NCI-H187 treated with DMSO at 0.1 percent for 48 hours (cell line): ENCODE measurements at places on chromosomes 2 and 18.

GRCh38 chr2:172103471-172104272 lies 972 bp upstream of the DLX2 start:
- DNase-seq = no peak

DNA sequence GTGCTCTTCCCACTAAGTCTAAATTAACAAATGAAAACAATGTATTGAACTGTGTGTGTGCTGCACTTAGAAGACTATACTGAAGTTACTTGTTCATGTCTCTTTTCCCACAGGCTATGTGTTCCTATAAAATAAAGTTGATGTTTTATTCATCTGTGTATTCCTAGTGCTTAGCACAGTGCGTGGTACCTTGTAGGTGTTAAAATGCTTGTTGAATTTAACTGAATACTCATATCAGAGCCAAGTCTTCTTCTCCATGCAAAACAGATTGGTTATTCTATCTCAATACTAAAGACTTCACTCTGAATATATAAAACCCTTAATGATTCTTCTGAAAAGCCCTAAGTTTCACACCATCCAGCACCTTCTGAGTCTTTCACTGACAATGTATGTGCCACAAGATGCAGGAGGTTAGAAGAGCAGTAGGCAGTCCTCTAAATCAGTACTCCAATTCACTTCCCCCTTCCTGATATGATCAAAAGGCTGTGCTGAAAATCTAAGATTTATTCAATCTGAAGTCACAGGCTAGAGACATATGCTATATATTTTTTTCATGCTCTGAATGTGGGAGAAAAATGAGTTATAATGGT lies 231.7 kb upstream of the CCDC150 start:
- DNase-seq = no peak

- DNase-seq = no peak
These were observed 58.7 kb downstream of the PUM2 start for GRCh38 chr2:20291846-20292408.

GRCh38 chr18:70907673-70908072 lies 618.8 kb downstream of the SOCS6 start:
- no peak for DNase-seq

GRCh38 chr18:3605954-3606443 lies 156.0 kb downstream of the TGIF1 start:
- no peak for DNase-seq

DNA sequence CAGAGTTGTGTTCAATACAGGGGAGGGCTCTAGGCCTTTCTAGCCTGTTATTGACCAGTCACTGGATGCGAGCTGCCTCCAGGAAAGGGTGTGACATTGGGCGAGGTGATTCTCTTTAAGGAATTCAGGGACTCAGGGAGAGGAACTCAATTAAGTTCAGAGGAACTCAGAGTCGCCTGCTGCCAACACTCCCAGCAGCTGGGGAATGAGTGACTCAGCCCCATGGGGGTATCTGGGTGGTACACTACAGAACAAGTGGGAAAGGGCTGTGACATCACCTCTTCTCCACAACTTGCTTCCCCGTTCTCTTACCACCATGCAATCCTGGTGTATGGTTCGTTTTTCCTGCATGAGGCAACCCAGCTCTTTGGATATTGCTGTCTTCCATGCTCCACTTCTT lies 50.4 kb upstream of the CYRIA start:
- no peak for DNase-seq

- DNase-seq = no peak
These were observed 1308.2 kb upstream of the NRXN1 start for GRCh38 chr2:52340171-52340570.

GRCh38 chr2:214130114-214130513 lies 280.7 kb upstream of the VWC2L start:
- no peak for DNase-seq

- no peak for DNase-seq
These were observed 337.5 kb upstream of the NT5C1B start for GRCh38 chr2:18926631-18927524.

- DNase-seq = no peak
These were observed 1733.6 kb upstream of the CELF4 start for GRCh38 chr18:39299152-39299551.

- DNase-seq = no peak
These were observed 33.5 kb downstream of the BARD1 start for GRCh38 chr2:214775971-214776370.

- no peak for DNase-seq
These were observed 209.2 kb upstream of the GATA6 start for GRCh38 chr18:21960189-21960588.
